Central memory CD4-positive, alpha-beta T cell (primary cell): ENCODE measurements at places on chromosomes 5 and 9.
A peak's percentile ranks its signal among the peaks of the same experiment; 100 is the strongest.

DNA sequence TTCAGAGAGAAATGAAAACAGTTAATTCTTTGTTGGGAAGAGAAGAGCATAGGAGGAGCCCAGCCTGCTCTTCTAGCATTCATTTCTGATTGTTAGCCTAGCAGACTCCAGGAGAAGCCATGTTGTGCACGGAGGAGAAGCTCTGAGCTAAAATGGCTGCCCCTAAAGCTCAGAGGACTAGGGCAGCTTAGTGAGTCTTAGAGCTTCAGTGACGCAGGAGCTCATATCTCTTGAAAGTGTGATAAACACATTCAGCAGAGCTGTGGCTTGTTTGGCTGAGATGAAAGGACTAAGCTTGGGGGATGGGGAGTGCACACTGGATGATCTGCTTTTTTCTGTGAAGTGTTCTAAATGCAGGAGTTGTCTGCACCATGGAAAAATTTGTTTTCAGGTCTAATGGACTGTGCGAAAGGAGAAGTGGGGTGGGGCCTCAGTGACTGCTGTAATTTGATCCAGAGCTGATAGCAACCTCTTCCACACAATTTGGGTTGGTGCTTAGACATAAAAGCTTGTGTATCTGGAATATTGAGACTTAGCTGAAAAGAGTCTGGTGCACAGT is 58.5 kb downstream of the ZNF462 start:
- DNase-seq: peak; percentile 5

DNA sequence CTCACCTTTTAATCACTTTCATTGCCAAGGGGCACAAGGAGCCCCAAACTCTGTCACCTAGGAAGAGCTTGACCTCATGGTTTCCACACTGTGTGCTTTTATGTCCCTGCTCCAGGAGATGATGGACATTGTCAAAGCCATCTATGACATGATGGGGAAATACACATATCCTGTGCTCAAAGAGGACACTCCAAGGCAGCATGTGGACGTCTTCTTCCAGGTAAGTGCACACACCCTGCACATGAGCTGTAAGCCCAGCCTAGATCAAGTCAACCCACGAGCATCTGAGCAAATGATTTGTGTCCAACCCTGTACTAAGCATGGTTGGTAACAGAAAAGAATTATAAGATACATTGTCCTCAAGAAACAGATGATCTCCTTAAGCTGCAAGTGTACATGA is 50.8 kb upstream of the GABRP start:
- DNase-seq: no peak

DNA sequence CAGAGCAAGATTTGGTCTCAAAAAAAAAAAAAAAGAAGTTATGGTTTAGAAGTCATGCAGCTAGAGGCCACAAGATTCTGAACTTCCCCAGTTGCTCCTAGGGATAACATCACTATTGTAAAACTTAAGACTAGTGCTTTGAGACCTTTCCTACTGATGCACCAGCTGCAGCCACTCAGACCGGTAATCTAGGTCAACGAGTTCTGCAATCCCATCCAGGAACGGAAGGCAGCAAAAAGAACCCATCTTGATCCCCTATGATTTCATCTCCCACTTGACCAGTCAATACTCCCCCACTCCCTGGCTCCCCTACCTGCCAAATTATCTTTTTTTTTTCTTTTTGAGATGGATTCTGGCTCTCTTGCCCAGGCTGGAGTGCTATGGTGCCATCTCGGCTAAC is 46.9 kb upstream of the TTC39B start:
- DNase-seq: no peak

DNA sequence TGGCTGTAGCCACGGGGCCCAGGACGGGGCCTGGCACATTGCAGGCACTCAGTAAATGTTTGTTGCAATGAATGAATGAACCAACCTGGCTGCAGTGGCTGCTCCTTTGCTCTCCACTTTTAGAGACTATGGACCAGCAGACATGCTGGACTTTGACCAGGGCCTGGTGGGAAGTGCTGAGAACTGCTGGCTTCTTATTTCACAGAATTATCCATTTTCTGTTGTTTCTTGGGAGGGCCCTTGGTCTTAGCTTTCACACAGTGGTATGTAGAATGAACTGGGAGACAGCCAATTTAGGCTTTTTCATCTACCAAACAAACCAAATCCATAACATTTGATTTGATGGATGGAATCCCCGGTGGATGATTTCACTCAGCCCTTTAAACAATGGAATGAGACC is 78.0 kb upstream of the LHFPL2 start:
- no peak for DNase-seq

- no peak for DNase-seq
These were observed 1912.8 kb upstream of the NUDT12 start for GRCh38 chr5:105475401-105475800.

GRCh38 chr9:121892706-121893105 is 200.4 kb downstream of the TTLL11 start:
- no peak for DNase-seq

- peak; percentile 21 for DNase-seq
These were observed 550 bp downstream of the CORO2A start for GRCh38 chr9:98191671-98192502.

DNA sequence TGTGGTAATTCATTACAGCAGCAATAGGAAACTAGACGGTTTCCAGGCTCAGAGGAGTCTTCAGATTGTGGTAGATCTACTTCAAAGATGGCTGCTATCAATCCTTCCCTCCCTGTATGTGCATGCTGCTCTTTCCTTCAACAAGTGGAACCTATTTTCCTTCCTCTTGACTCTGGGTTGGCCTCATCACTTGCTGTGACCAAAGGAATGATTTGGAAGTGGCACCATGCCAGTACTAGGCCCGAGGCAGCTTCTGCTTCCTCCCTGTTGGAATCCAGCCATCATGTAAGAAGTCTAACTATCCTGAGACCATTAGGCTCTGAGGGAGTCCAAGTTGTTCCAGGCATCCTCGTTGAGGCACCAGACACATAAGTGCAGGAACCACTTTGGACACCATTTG is 46.5 kb upstream of the MCTP1 start:
- no peak for DNase-seq

DNA sequence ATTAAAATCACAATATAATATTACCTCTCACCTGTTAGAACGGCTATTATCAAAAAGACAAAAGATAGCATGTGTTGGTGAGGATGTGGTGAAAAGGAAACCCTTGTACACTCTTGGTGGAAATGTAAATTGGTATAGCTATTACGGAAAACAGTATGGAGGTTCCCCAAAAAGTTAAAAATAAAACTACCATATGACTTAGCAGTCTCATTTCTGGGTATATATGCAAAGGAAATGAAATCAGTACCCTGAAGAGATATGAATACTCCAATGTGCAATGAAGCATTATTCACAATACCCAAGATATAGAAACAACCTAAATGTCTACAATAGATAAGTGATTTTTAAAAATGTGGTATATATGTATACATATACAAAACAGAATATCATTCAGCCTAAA is 199.9 kb downstream of the SNX18 start:
- DNase-seq: no peak

GRCh38 chr5:73946919-73947602 is 321.1 kb downstream of the ARHGEF28 start:
- DNase-seq: no peak

GRCh38 chr5:93267736-93268135 is 313.3 kb downstream of the NR2F1-AS1 start:
- DNase-seq: no peak

DNA sequence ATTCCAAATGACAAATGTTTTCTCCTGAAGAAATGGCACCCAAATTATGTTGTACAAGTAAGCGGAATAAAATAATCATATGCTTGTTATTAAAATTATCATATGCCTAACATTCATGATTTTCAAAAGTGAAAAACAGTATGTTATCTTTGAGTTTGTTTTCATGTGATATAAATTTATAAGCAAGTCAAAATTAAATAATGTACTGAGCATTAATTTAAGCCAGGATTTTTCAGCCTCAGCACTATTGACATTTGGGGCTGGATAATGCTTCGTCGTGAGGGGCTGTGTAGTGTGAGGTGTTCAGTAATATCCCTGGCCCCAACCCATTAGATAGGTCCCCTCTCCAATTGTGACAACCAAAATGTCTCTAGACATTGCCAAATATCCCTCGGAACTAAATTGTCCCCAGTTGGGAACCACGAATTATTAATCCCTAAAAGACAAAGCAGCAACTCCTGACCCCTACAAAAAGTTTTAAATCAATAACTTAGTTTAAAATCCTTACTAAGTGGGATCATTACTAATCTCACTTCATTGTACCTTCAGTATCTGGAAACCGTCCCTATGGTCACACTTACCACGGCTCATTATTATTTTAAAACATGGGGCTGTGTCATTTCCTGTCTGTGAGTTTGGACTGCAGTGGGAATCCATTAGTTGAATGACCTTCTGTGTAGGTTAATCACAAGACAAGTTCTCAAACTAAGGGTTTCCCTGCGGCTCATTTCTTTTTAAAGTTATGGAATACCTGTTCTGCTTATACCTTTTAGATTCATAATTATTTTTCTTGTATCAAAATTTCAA is 1.3 kb upstream of the NNT start:
- no peak for DNase-seq

GRCh38 chr5:1105350-1106265 is 6.3 kb downstream of the SLC12A7 start:
- peak; percentile 90 for DNase-seq

DNA sequence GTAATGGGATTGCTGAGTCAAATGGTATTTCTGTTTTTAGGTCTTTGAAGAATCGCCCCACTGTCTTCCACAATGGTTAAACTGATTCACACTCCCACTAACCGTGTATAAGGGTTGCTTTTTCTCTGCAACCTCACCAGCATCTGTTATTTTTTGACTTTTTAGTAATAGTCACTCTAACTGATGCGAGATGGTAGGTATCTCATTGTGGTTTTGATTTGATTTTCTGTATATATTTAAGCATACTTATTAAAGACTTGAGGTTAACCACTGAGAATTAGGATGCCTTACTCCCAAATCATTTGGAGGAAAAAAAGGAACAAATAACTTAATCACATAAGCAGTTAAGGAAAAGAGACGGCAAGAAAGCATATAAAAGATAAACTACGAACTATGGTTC is 181.6 kb upstream of the FST start:
- DNase-seq: no peak

DNA sequence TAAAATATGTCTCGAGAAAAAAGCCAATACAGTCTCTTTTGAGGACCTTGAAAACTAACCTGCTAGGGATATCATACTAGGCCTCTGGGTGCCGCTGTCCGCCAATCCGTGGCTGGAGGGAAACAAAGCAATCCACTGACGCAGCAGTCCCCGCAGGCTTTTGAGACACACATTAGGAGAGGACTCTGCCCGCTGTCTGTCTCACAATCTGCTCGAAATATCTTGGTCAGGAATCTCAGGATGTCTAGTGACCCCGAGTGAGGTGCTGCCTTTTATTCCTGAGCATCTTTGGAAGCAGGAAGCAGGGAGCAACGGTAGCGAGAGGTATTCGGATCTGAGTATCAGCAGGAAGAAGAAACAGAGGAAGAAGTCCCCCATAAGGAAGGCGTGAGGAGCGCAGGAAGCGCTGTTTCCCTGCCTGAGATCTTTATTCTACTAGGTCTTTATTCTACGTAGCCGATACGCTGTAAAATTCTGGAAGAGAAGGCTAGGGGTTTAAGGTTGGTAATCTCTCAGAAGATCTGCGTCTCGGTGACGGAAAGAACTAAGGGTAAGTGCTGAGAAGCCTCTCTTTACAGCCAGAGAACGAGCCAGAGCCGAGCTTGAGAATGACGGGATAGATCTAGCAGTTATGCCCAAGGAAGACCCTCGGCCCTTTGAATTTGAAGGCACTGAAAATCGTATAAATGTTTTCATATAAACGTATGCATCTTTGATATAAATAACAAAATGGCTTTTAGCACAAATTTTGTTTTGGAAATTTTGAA is 4.0 kb upstream of the PCDHGA1 start:
- DNase-seq: peak; percentile 59

DNA sequence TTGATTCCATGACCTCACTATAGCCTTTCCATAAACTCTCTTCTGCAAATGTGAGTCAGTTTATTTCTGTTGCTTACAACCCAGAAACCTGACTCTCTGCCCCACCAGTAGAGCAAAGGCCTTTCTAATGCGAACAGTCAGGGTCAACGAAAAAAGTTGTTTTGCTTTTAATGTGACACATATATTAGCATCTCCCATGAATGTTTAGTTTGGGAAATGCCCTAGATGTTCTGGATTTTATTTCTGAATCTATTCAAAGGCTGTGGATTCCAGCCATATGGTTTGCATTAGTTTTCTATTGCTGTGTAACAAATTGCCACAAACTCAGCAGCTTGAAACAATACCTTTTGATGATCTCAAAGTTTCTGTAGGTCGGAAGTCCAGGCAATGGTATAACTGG is 193.5 kb downstream of the GNA14 start:
- DNase-seq: no peak

- DNase-seq: no peak
These were observed 194.6 kb downstream of the DENND1A start for GRCh38 chr9:123735376-123735775.

GRCh38 chr9:89137542-89138462 is 40.8 kb downstream of the SHC3 start:
- DNase-seq: no peak

- DNase-seq: no peak
These were observed 275.7 kb upstream of the MSX2 start for GRCh38 chr5:174448662-174449061.

DNA sequence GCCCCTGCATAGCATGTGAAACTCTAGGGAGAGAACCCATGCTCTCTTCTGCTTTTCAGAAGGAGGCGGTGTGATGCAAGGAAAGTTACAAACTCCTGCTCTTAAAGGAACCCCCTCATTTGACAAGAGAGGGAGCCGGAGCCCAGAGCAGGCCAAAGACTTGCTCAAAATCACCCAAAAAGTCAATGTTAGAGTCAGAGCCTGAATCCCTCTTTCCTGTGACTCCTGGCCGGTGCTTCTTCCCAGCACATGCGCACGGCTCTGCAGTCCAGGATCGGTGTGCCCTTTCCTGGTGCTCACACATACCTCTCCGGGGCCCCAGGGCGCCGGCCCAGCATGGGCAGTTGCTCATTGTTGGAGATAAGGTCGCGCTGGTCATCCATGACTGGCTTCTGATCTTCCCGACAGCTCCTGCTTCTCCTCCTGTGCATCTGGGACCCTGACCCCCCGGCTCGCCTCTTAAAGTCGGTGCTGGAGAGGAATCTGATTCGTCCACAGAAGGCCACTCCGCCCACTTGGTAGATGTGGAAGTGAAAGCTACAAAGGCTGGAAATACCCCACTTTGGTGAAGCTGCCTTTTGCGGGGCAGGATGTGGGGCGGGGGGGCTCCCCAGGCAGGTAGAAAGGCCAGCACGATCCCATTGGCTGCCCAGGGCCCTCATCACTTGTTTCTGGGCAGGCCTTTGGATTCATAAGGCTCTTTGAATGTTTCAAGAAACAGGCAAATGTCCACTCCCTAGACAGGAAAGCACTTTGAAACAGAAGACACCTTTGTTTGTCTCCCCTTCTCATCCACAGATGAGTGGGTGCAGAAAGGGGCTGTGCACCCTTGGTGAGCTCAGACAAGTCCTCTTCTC is at the start of gene CD74:
Gene CD74 (minus strand): TSS at position 592 of the 857 bp plus-strand sequence. CDS start 161 bp downstream, at position 431.
- DNase-seq: peak; percentile 95
